Dermis blood vessel endothelial cell (primary cell): ENCODE measurements at places on chromosomes 2 and 18. TPM values are rescaled to one million over a fixed set of nuclear protein-coding genes. Genes with fewer than 3 reads are reported as not detected.

DNA sequence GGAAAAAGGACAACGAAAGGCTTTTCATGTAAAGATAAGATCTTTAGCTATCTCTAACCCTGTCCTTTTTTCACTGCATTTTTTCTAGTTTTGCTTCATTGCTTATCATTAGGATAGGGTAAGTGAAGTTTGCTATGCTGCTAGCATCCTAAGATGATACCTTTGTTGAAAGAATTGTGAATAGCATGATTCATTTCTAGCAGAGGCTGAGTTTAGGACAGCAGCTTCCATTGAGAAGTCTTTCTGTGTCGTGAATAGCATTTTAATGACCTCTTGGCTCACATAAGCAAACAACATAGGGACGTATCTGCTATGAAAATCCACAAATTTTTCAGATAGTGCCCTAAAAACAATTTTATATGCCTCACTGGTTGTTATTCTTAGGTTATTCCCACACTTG, 36.4 kb upstream of the GAREM2 start:
- no peak for DNase-seq

- DNase-seq: peak; percentile 69
Observed at GRCh38 chr2:152307863-152308262, 27.1 kb upstream of the FMNL2 start.

DNA sequence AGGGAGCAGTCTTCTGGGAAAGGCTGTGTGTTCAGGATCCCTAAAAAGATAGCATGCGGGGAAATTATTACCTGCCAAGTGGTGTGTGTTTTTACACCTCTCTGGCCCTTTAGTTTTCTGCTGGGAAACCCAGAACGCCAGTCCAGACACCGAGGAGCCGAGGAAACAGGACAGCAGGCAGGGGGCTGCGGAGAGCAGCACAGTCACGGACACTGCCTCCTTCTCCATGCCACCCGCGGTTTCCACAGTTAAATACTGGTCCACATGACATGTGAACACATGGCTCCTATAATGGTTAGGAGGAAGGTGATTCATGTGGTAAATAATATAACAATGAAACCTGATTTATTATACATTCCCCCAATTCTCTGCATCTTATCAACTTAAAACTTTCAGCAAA, 20.4 kb downstream of the CNOT11 start:
- no peak for DNase-seq

DNA sequence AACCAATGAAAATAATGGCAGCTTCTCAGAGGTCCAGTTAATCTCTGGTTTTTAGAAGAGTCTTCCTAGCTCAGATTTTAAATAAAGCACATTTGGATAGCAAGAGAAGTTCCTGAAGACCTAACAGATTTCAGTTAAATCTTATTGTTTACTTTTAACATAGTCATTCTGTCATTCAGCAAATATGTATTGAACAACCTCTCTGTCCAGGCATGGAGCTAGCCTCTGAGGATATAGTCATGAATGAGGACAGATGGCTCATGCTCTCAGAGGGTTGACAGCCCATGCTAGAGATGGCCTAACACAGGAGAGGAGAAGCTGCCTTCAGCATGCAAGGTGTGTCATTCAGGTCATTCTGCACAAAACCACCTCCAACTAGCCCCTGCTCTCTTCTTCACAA, 6.2 kb downstream of the CCBE1 start:
- no peak for DNase-seq

- peak; percentile 18 for DNase-seq
Observed at GRCh38 chr2:69755862-69756467, 14.0 kb downstream of the ANXA4 start.

- peak; percentile 72 for DNase-seq
Observed at GRCh38 chr2:205766779-205767359, 84.6 kb downstream of the NRP2 start.

LIMS2 gene
- total RNA-seq: 20.1 and 23.8 TPM in 2 replicates

NXPH2 gene
- total RNA-seq: not detected in 2 replicates

MLPH gene
- total RNA-seq: 0.28 and 1.0 TPM in 2 replicates

LINC00305 gene
- total RNA-seq: 0.14 TPM in 1 of 2 replicates, not detected in the other

B4GALT6 gene
- total RNA-seq: 3.4 and 6.6 TPM in 2 replicates
